ENCODE measurements at places on chromosomes 7 and 10. TPM values are rescaled to one million over a fixed set of nuclear protein-coding genes. Genes with fewer than 3 reads are reported as not detected.

WEE2 gene
- not detected for polyA plus RNA-seq

XPNPEP1 gene
- 12.9 TPM for polyA plus RNA-seq

CDC14C gene
- not detected for polyA plus RNA-seq

AHCYL2 gene
- polyA plus RNA-seq = 21.2 TPM

SLC29A4 gene
- polyA plus RNA-seq = 1.1 TPM

PRSS2 gene
- not detected for polyA plus RNA-seq

Measured in Purkinje cell (primary cell).